ENCODE measurements at places on chromosomes 3 and 15. TPM values are rescaled to one million over a fixed set of nuclear protein-coding genes. Genes with fewer than 3 reads are reported as not detected.

DNA sequence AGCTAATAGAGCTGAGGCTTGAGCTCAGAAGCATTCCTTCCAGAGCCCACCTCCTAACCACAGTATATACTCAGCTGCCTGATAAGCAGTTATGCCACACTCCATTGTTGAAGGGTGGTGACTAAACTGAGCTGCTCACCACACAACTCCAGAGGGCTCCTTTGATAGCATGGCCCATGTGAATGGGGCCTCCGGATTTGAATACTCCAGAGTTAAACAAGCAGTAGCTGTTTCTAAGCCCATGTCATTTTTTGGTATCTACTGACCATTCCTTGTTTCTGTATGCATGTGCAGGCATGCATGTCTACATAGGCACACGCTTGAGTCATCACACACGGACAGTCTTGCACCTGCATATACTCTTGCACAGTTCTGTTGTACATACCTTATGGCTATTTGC is 28.9 kb downstream of the IGSF10 start:
- peaks cover 11% of the 10 kb centered on the region for H3K4me1 ChIP-seq
- H3K27me3 ChIP-seq: no peaks in the 10 kb centered on the region
- H3K27ac ChIP-seq: no peak overlapping the region
- no peaks in the 10 kb centered on the region for H3K36me3 ChIP-seq

- peaks cover 5% of the 10 kb centered on the region for H3K4me1 ChIP-seq
- H3K27ac ChIP-seq: no peak overlapping the region
- no peaks in the 10 kb centered on the region for H3K27me3 ChIP-seq
Observed at GRCh38 chr3:197021231-197021630, 8.4 kb downstream of the MELTF start.

The C3orf22 gene
- total RNA-seq: not detected

DNA sequence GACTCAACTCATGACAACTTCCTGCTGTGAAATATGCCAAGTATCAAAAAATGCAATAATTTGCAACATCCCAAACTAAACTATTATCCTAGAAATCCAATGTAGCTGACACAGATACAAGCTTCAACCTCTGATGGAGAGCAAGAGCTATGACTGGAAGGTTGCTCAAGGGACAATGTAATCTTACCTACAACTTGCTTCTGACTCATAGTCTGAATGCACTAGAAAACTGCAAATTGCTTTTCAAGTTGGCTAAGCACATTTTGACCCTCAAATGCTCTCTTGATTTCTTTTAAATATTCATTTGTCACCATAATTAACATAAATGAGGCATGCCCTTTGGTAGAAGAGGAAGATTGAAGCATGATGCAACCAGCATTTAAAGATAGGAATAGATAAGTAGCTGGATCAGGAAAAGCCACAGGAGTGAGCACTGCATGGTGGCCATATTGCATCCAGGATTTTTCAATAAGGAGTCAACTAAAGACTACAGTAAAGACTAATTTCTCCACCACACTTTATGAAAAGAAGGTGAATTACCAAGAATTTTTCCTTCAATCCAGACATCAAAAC is 630.8 kb upstream of the GBE1 start:
- H3K36me3 ChIP-seq: no peaks in the 10 kb centered on the region
- H3K27me3 ChIP-seq: no peaks in the 10 kb centered on the region
- H3K4me1 ChIP-seq: no peaks in the 10 kb centered on the region
- H3K27ac ChIP-seq: no peak overlapping the region
- no peak for DNase-seq

- H3K27me3 ChIP-seq: no peaks in the 10 kb centered on the region
- H3K4me3 ChIP-seq: no peak overlapping the region
- H3K27ac ChIP-seq: no peak overlapping the region
- H3K36me3 ChIP-seq: no peaks in the 10 kb centered on the region
Observed at GRCh38 chr15:100932676-100933348, 13.7 kb downstream of the LRRK1 start.

The TMEM41A gene
- total RNA-seq: 9.6 TPM

Measured in esophagus muscularis mucosa (tissue), 4 donors.